ENCODE measurements at places on chromosomes 11 and 22.
A peak's percentile ranks its signal among the peaks of the same experiment; 100 is the strongest.

- no peak for DNase-seq
Observed at GRCh38 chr11:70142221-70142875, 60.7 kb upstream of the FADD start.

DNA sequence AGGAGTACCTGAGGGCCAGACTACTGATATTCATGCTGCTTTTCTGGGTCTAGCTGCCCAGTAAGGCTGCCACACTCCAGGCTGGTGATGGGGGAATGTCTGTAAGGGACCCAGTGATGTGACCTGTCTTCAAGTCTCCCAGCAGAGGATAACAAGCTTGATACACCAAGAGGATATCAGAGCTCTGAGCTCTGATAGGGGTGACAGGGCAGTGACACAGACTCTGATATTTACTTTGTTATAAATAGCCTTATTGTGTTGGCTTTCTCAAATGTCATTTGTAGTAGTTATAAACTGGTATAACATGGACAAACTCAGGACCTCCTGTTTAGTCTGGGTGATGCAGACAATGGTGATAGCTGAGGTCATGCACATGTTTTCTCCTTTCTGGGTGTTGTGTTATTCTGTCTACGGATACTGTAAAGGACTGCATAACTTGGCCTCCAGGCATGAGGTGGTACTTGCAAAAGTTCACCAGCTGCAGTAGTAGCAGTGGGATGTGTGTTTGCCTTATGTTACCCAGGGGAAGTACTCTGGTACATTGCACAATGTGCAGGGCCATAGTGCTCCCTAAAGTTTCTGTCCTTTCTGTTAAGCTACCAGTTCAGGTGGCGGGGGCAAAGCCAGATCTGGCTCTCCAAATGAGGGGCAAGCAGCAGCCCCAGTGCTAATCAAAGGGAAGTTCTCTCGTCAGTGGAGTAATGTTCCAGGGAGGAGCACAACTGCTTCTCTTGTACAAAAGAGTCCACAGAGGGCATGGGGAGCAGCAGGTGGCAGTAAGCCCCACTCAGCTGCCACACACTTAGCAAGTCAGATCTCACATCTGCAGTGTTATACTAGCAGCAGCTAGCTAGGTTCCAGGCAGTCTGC is 812.2 kb downstream of the JRKL start:
- no peak for DNase-seq

DNA sequence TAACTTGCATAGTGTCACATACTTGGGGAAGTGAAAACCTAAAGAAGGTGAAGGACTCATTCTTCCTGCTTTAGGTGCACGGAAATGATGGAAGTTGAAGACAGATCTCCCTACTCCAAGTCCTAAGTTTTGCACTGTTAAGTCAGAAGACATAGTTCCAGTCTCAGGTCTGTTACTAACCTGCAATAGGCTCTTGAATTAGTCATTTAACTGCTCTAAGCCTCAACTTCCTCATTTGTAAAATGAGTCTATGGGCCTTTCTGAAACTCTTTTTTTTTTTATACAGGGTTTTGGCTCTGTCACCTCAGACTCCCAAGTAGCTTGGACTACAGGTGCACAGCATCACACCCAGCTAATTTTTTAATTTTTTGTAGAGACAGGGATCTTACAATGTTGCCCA is 30.8 kb upstream of the POU2AF1 start:
- no peak for DNase-seq

GRCh38 chr11:5938603-5938965 is 3.5 kb upstream of the OR56A3 start:
- no peak for DNase-seq

DNA sequence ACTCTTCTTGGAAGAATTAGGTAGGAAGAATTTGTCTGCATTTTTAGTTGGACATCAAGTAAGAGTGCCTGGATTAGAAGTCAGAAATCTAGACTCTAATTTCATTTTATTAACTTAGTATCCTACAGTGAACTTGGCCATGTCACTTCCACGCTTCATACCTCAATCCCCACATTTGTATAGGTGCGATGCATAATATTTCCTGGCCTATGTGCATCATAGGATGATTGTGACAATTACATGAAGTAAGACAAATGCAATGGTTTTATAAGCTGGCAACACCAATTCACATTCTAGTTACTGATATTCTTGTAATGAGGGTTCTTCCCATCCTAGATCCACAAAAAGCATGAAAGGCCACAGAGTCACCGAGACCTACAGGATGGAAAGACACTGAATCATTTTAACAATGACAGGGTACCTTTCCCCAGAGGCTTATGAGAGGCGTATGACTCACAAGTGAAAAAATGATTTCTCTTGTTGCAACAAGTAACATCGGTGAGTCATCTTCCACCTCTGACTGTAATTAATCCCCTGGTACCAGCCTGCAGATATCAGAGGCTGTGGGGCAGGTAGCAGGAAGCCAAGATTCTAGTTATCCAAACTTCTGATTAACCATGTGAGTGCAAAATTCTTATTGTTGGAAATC is 56.0 kb upstream of the OR5AK2 start:
- DNase-seq = no peak

- DNase-seq = peak; percentile 4
Observed at GRCh38 chr11:14537134-14537599, 17.0 kb upstream of the PSMA1 start.

- peak; percentile 28 for DNase-seq
Observed at GRCh38 chr22:38262051-38262795, 10.6 kb downstream of the TMEM184B start.

DNA sequence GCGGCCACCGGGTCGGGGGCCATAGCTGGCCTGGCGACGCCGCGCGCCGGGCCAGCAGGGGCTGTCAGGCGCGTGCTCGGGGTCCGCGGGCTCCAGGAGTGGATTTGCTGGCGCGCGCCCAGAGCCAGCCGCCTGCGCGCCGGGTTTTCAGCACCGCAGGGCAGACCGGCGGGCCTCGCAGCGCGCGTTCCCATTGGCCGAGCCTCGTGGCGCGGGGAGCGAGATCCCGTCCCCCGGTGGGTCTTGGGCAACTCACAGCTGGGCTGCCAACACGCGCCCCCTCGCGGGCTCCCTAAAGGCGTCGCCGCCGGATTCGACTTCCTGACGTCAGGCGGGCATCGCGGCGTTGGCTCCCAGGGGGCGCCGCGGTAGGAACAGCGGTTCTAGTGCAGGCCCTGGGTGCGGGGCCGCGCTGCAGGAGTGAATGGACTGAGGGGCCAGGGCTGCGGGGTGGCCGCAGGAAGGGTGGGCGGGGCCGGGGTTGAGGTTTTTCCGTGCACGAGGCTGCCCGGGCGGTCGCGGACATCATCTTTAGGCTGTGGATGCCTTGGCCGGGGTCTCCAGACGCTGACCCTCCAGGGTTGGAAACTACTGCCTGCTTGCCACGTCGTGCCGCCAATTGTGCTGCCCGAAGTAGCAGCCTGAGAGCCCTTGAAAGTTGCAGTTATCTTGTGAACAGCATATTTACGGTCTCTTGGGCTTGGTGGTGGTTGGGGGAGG is at the start of gene FADS1:
Gene FADS1 (minus strand): TSS at position 268 of the 720 bp plus-strand sequence. CDS start 74 bp downstream, at position 194.
- DNase-seq = peak; percentile 56

DNA sequence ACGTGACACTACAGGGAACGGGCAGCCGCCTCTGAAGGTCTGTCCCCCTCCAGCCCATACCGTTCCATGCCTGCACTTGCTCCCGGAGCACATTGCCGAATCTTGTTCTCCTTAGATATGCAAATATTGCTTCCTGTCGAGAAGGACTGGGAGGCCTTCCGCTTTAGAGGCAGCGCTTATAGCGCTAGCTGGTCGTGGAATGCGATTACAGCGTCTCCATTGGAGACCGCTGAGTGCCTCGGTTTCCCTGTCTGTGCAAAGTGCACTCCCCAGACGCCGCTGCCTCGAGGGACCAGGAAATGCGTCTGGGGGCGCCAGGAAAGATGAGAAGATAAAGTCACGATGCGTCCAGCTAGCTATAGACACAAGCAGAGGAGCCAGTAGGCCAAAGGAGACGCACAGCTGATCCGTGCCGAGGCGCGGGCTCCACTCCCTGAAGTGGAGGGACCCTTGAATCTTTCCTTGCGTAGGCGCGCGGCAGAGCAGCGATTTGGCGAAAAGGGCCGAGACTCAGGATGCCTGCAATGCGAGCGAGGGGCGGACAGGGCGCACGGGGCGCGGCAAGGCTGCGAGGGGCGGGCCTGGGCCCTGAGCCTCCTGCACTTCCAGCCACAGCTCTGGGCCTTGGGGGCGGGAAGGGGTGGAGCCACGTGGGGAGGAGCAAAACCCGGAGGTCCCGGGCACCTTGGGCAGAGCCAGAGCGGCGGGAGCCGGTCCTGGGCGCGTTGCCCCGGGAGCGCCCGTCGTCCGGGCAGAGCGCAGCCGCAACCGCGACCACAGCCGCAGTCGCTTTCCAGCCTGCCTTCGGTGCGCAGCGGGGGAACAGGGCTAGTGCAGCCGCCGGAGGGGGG is at the start of gene RASSF10:
Gene RASSF10 (plus strand): TSS at position 692 of the 851 bp plus-strand sequence. CDS start 261 bp downstream, outside the sequence.
- DNase-seq = no peak

All from T-helper 1 cell (primary cell).